NCI-H345 (cell line): ENCODE measurements at places on chromosomes 13 and 19.

- DNase-seq, result peak; percentile 76
Observed at GRCh38 chr19:3725640-3726310, 17.6 kb downstream of the TJP3 start.

GRCh38 chr13:41040584-41041334, 20.6 kb upstream of the WBP4 start:
- no peak for DNase-seq

- peak; percentile 66 for DNase-seq
Observed at GRCh38 chr13:95535243-95535642, 17.3 kb upstream of the CLDN10 start.

DNA sequence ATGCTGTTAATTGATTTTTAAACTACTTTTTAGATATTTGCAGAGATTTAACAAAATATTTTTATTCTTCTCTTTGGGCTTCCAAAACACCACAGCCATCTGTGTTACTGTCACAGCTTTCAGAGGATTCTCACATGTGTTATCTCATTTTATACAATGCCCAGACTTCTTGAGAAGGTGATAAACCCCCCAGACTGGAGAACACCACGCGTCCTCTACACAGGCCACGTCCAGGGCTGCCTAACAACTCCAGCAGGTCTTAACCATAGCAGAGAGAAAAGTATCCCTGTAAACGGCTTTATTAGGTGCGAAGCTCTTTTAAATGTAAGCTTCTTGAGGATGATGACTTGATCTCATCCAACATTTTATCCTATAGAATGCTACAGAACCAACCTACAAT, 2.0 kb downstream of the GPR183 start:
- no peak for DNase-seq

DNA sequence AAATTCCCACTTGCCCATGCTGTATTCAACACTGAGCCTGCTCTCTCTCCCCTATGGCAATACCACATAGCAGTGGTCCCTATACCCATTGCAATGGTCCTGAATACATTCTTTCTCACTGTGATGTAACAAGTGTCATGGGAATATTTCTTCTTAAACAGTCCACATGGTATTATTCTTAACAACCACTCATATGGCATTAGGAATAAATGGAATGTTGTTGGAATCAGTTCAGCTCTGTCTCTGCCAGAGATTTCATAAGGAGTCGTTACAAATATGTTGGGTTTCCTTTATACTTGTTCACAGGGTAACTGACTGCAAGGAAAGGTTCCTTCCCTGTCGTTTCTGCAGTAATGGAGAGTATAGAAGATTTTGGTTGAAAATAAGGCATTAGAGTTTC, 128.3 kb upstream of the SPATA13 start:
- no peak for DNase-seq

DNA sequence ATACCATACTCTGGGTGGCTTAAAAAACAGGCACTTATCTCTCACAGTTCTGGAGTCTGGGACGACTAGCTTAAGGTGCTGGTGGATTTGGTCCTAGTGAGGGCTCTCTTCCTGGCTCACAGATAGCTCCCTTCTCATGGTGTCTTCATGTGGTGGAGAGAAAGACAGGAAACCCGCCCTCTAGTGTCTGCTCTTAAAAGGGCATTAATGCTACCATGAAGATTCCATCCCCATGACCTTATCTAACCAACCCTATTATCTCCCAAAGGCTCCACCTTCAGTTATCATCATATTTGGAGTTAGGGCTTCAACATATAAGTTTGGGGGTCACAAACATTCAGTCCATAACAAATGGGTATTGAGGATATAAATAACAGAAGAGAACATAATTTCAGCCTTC, 139.4 kb downstream of the HS6ST3 start:
- no peak for DNase-seq

DNA sequence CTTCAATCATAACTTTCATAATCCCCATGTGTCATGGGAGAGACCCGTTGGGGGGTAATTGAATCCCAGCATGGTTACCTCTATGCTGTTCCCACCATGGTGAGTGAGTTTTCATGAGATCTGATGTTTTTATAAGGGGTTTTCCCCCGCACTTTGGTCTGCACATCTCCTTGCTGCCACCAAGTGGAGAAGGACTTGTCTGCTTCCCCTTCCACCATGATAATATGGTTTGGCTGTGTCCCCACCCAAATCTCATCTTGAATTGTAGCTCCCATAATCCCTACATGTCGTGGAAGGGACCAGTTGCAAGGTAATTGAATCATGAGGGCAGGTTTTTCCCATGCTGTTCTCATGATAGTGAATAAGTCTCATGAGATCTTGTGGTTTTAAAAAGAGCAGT, 524.9 kb downstream of the SLITRK5 start:
- DNase-seq, result no peak

DNA sequence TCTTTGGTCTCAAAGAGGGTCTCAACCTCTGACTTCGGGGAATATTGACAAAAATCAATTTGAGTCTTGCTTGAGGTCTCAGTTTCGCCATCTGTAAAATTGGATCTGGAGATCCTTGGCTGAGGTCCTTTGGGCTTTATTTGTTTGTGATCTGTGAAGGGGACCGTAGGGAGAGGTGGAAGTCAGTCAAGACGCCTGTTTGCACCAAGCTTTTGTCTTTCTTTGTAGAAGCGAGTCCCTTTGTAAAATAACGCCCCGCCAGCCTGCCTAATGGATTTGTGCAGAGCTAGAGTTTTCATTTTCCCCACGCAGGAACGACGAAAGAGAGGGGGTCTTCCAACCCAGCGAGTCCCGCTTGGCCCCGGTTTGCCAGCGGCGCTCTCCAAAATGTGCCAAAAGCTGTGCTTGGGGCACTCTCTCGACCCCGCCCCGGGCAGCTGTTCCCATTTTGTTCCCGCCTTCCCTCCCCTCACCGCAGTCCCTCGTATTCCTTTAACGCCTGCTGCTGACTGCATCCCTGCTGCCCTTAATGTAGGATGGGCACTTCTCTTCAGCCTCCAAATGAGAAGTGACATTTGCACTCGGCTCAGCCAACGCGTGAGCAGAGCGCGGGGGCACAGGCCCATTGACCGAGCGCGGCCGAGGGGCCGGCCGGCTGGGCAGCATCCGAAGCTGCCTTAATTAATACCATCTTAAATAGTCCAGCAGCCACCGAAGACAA, 13.0 kb downstream of the ZIC5 start:
- no peak for DNase-seq

- DNase-seq, result no peak
Observed at GRCh38 chr13:48436661-48437288, 23.9 kb upstream of the LPAR6 start.

DNA sequence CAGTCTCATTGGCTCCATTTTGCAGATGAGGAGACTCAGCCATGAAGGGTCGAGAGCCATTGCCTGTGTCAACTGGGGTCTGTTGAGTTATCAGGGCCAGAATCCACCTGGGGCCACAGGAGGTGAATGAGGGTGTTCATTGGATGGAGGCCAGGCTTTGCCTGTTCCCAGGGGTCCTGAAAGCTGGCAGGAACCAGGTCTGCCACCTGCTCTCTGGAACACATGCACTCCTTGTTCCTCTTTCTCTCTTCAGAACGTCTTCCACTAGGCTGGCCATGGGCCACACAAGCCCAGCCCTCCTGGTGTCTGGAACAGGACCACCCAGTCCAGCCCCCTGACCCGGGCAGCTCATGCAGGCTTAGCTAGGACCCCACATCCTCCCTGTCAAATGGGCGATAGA, 21.1 kb downstream of the PPP1R37 start:
- DNase-seq, result peak; percentile 51

DNA sequence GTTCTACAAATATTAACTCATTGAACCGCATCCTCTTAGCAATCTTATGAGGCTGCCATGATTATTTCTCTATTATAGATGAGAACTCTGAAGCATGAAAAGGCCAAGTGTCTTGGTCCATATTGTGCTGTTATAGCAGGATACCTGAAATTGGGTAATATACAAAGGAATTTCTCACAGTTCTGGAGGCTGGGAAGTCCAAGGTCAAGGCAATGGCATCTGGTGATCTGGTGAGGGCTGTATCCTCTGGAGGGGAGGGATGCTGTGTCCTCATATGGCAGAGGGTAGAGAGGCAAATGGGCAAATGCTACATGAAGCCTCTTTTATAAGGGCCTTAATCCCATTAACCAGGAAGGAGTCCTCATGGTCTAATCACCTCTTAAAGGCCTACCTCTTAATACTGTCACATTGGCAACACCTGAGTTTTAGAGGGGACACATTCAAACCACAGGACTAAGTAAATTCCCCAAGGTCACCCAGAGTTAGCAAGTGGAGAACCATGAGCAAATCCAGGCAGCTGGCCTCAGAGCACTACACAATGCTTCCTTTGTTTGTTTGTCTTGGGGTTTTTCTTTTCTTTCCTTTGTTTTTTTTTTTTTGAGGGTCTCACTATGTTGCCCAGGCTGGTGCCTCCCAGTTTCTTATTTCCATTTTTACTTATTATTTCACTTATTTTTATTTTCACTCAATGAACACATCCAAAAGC, 55.9 kb upstream of the LATS2 start:
- DNase-seq, result no peak

- no peak for DNase-seq
Observed at GRCh38 chr13:21050288-21051197, 10.8 kb downstream of the LATS2 start.

- DNase-seq, result no peak
Observed at GRCh38 chr19:57615346-57615745, 1.3 kb downstream of the ZNF134 start.

DNA sequence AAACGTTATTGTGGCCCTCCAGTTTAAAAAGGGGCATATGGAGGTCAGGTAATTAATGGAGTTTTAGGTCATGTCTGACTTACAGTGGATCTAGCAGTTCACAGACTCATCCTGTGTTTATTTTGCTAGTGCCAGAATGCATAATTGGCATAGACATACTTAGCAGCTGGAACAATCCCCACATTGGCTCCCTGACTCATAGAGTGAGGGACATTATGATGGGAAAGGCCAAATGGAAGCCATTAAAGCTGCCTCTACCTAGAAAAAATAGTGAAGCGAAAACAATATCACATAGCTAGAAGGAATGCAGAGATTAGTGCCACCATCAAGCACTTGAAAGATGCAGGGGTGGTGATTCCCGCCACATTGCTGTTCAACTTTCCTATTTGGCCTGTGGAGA, 610.7 kb downstream of the SLITRK5 start:
- DNase-seq, result no peak

- no peak for DNase-seq
Observed at GRCh38 chr13:42650506-42650905, 76.6 kb downstream of the TNFSF11 start.

- DNase-seq, result no peak
Observed at GRCh38 chr19:32333227-32333626, 12.2 kb upstream of the ZNF507 start.

GRCh38 chr13:36912369-36912768, 7.7 kb downstream of the SMAD9 start:
- no peak for DNase-seq

DNA sequence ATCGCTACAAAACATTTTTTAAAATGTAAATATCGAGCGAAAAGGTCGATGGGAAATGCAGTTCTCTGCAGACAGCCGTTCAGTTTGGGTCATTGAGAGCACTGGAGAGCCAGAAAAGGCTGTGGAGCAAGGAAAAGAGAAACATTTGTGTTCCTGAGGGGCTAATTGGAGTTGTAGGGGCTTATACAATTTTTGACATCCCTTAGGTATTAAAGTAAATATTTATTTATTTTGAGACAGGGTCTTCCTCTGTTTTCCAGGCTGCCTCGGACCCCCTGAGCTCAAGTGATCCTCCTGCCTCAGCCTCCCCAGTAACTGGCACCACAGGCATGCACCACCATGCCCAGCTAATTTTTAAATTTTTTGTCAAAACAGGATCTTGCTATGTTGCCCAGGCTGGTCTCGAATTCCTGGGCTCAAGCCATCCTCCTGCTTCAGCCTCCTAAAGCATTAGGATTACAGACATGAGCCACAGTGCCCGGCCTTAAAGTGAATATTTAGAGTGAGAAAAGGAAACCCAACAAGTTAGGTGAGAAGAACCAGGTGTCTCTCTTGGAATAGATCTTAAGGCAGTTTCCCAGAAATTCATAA, 825 bp upstream of the YIF1B start:
- no peak for DNase-seq

DNA sequence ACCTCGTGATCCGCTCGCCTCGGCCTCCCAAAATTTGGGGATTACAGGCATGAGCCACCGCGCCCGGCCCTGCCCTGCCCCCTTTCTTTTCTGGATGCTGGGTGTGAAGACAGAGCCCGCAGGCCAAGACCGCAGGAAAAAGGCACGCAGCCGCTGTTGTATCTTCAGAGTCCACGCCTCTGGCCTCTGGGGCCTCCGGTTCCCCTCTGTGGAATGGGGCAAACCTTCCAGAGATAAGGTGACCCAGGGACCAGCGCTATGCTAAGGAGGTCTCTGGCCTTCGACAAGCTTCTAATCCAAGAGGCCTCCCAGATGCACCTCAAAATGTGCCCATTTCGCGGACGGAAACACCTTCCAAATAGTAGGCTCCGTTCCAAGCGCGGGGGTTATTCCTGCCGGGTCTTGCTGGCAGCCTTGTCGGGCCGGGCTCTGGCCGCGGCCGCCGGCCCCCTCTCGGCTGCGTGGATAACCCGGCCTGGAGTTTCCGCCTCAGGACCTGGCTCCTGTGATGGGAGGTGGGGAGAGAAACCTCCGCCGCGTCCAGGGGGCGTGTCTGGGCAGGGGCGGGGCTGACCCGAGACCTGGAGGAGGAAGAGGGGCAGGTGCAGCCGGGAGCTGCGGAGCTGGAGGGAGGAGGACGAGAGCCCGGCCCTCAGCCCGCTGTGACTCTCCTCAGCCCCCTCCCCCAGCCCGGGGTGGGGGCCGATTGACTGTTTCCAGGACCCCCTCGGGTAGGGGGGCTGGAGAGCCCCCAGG, 13.1 kb downstream of the TJP3 start:
- DNase-seq, result peak; percentile 94

DNA sequence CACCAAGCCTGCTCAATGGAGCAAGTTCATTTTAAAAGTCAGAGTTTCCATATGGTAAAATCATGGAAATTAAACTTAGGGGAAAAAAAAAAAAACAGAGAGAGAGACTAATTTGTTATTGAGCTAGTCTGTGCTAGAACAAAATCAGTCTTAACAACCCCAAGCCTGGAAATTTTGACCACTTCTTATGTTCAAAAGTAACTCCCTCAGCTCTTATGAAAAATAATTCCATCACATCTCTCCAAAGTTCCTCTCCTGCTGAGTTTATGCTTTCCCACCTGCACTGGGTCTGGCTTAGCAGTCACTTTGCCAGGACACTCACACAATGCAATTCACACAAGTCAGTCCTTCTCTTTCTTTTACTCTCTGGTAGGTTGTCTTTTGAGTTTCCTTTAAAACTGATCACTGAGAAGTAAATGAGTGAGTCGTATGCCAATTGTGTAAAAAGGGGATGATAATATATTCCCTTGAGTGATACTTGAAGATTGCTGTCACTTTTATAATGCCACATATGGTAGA, 92.6 kb downstream of the ENOX1 start:
- no peak for DNase-seq

DNA sequence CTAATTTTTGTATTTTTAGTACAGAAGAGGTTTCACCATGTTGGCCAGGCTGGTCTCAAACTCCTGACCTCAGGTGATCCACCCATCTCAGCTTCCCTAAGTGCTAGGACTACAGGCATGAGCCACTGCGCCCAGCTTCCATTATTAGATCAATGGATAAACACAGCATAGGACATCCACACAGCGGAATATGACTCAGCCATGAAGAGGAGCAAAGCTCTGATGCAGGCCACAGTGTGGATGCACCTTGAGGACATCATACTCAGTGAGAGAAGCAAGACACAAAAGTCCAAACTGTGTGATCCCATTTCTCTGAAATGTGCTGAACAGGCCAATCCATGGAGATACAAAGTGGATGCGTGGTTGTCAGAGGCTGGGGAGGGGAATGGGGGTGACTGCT, 4.9 kb upstream of the ZBTB7A start:
- DNase-seq, result no peak

GRCh38 chr19:36142496-36142895, 2.6 kb downstream of the CAPNS1 start:
- no peak for DNase-seq
